ENCODE measurements at places on chromosomes 16 and 17.

DNA sequence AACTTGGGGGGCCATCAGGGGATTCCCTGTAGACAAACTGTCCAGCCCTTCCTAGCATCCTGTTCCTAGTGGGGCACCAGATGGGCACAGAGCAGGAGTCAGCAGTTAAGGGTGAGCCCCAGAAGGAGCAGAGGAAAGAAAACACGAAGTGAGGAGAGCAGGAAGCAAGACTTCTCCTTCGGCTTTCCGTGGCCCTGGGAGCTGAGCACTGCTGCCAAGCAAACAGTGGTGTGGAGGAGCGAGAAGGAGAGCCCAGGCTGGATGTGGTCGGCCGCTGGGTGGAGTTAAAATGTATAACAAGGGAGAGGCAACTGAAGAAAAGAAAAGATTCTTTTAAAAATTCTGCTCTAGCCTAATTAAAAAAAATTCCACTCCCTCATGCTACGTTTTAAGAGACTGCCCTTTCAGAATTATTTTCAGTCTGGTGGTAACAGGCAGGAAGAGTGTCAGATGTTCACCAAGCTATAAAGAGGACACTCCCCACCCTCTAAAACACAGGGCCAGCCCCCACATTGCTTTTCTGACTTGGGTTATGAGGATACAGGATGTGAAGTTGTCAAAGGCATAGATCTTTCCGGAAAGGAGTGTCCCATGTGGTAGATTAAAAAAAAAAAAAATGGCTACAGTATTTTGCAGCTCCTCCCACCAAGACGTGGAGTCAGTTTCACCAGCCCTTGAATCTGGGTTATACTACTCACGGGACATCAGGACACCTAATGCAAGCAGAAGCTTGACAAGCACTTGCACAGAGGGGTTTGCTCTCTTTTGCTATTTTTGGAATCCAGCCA, 74.9 kb upstream of the ZFHX3 start:
- DNase-seq, result peak; percentile 34

DNA sequence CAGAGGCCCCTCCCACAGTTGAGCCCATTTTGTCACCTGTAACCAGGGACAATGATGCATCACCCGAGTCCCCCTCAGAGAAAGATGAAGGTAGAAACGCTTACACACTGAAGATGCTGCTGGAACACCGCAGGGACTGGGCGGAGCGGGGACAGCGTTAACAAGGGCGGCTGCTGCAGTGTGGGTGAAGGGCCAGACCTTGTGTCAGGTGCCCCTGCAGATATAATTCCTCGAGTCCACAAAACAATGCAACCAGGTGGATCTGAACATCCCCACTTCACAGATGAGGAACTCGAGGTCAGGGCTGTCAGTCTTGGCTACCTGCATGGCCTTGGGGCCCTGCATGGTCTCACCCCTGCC, 6.3 kb upstream of the MAPK7 start:
- DNase-seq, result no peak

- no peak for DNase-seq
Measured at GRCh38 chr17:2174014-2174413, 119.1 kb downstream of the HIC1 start.

DNA sequence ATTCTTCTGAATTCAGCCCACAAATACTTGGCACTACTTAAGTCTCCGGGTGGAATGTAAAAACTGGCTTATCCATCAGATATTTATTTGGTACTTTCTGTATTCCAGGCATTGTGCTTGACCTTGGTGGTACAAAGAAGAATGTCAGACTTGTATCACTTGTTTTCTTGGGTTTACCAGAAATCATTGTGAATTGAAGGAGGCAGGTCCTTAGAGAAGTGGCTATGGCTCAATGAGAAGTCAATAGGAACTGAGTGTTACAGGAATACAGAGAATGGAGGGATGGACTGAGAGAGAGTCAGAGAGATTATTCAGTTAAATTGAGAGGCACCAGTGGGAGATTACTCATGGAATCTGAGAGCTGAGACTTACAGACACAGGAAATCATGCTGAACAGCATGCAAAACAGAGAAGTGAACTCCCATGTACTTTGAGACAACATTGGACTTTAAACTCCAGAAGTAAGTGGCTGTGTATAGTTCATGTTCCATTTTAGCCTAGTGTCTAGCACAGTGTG, 704.1 kb downstream of the CDH11 start:
- no peak for DNase-seq

- no peak for DNase-seq
Measured at GRCh38 chr17:4014148-4014927, 50.1 kb upstream of the ATP2A3 start.

DNA sequence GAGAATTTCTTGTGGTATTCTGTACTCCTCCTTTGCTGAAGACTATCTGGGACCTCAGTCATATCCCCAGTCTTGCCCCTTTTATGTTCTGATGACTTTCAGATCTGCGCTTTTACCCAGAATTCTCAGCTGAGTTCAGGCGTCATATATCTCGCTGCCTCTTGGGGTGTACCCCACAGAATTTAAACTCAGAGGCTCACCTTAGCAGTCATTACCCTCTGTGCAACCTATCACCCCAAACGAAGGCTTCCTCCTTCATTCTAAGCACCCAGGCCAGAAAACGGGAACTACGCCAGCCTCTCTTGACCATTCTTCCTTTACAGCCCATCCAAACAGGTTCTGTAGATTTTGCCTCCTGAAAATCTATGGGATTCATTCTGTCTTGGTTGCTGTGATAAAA, 574.8 kb upstream of the C16orf82 start:
- no peak for DNase-seq

- DNase-seq, result no peak
Measured at GRCh38 chr17:80529104-80529903, 15.3 kb upstream of the RPTOR start.

DNA sequence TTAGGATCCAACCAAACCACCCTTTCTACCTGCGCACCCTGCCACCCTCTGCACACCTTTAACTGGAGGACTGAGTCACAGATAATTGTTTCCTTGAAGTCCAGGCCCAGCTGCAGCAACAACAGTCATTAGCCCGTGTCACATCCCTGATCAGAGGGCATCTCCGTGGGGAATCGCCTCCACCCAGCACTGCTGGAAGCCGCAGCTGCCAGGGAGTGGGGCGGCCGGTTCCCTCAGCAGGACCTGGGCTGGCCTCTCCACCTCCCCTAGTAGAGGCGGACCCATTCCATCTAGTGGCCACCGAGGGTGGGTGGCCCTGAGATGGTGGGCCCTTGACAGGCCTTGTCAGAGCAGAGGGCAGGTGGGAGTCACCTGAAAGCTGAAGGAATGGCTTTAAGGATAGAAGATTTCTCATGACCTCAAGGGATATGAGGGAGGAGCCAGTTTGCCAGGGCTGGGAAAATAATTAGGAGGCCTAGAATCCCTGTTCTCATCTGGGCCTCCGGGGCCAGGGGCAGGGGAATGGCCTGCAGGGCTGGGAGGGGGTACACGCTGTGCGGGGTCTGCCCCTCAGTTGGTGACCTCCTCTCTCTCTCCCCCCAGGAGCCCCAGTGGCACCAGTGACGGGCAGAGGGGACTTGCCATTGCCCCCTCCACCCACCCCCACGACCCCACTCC, 6.2 kb downstream of the PRSS53 start:
- DNase-seq, result no peak

DNA sequence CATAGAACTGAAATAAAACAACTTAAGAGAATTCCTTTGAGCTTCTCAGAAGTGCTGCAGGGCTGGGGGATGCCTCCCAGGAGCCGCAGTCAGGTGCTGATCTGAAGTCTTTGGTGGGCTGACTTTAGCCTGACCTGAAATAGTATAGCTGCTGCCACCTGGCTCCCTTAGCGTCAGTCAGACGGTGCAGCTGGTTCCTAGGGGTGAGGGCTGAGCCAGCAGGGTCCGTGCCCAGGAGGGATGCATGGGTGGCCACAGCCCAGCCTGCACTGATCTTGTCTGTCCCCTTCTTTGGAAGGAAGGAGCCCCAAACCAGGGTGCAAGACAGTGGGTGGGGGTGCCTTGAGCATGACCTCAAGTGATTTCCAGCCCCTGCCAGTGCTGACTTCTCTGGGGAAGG, 11.5 kb downstream of the MAPT start:
- no peak for DNase-seq

DNA sequence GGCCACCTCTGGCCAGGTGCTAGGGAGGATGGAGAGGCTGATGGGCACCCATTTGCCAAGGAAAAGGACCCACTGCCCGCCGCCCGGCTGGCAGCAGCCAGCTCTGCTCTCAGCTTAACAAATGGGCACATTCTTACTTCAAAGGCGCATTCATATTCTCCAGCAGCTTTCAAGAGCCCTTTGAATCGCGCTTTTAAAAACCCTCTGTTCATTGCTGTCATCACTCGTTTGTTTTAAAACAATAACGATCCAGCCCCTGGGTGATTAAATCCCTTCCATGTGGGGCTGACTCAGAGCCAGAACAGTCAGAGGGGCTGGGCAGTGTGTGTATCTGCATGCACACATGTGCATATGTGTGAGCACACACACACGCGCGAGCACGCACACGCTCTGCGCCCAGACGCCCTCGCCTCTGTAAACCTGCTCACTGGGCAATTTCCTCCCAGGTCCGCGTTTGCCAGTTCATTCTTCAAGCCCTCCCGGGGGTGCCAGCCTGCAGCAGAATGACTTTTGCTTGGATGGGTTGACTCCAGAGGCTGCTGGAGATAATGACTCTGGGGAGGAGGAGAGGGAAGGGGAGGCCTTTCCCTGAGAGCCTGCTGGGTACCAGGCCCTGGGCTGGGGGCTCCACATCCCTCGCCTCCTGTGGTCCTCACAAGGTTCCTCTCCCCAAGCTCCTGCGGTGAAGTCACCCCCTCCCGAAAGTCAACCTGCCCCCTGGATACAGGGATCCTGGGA, 133.1 kb downstream of the SDK2 start:
- DNase-seq, result no peak

- no peak for DNase-seq
Measured at GRCh38 chr17:81309140-81309858, 14.2 kb upstream of the SLC38A10 start.

- no peak for DNase-seq
Measured at GRCh38 chr16:89973235-89973634, 24.7 kb downstream of the DEF8 start.

- DNase-seq, result no peak
Measured at GRCh38 chr16:27566417-27566816, 16.5 kb downstream of the KATNIP start.

- DNase-seq, result no peak
Measured at GRCh38 chr16:35142809-35143192, 1683.4 kb downstream of the TP53TG3F start.

DNA sequence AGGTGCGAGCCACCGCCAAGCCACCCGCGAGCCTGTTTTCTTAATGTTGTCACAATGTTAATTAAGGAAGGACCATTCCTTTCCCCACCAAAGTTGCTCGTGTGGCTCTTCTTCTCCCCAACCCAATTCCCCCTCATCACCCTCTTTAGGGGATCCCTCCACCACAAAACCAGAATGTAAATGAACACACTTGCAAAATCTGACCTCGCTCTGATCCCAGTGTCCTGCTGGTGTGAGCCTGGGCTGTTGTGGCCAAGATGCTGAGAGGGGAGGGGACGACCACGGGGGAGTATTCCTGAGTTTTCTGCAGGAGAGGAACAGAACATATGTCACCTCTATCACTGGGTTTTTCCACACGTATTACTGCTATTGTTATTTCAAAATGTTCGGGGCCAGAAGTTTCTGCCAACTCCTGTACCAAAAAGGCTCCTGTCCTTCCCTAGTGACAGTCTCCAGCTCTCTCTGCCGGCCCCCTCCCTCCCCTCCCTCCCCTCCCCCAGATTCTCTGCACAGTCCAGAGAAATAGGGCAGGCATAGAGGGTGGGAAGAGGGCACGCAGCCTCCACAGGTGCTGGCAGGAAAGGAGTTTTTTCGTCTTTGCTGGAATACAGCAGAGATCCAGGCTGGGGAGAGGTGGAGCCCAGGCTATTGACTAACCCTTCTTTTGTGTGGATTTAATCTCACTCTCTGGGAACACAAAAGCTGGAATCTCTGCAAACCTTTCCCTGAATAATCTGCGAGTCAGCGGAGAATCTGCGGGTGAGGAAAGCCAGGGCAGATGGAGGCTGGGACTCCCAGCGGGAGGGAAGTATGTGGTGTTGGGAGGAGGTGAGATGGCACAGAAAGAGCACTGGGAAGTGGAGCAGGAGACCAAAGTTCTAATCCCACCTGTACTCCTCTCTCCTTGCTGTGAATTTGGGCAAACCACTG, 4.5 kb upstream of the CA4 start:
- DNase-seq, result no peak

DNA sequence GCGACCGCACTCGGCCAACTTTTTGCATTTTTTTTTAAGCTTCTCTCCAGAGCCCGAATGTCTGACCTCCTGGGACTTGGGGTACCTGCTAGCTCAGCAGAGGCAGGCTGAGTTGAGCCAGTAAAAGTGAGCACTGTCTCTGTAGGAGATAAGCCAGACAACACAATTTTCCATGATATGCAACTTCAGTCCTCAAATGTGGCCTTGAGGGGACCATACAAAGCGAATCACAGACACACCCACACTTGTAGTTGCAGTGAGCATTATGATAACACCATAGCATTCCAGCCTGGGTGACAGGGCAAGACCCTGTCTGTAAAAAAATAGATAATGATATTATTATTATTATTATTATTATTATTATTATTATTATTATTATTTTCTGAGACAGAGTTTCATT, 2.6 kb downstream of the DPEP2 start:
- DNase-seq, result no peak

GRCh38 chr17:58156839-58157803, 8.9 kb downstream of the OR4D1 start:
- DNase-seq, result peak; percentile 16

- DNase-seq, result no peak
Measured at GRCh38 chr17:65751263-65751662, 189.8 kb upstream of the AXIN2 start.

GRCh38 chr17:73304438-73304837, 7.4 kb downstream of the CDC42EP4 start:
- no peak for DNase-seq

DNA sequence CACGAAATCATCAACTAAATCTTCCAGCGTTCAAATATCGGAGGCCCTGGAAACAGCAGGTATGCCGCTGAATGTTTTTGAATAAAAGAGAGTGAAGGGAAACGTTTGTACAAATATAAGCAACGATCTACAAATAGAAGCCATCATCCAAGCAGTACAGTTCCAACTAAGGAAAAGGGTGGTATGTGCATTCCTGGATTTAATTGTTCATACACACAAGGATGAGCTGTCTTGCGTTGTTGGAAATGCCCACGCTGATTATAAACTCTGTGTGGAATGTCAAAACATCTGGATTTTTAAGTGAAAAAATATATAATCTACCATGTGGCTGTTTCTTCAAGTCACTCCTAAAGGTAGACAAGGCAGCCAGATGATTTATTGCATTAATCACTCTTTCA, 191.8 kb upstream of the HSBP1 start:
- DNase-seq, result no peak
